ENCODE measurements at places on chromosomes 11 and 22. TPM values are rescaled to one million over a fixed set of nuclear protein-coding genes. Genes with fewer than 3 reads are reported as not detected.

GRCh38 chr11:933142-933851 lies 7.6 kb downstream of the AP2A2 start:
- DNase-seq = peak; percentile 35

- peak; percentile 3 for DNase-seq
Observed at GRCh38 chr11:34531663-34532062, 18.1 kb upstream of the ELF5 start.

Gene FGF4
- polyA plus RNA-seq = not detected

DNA sequence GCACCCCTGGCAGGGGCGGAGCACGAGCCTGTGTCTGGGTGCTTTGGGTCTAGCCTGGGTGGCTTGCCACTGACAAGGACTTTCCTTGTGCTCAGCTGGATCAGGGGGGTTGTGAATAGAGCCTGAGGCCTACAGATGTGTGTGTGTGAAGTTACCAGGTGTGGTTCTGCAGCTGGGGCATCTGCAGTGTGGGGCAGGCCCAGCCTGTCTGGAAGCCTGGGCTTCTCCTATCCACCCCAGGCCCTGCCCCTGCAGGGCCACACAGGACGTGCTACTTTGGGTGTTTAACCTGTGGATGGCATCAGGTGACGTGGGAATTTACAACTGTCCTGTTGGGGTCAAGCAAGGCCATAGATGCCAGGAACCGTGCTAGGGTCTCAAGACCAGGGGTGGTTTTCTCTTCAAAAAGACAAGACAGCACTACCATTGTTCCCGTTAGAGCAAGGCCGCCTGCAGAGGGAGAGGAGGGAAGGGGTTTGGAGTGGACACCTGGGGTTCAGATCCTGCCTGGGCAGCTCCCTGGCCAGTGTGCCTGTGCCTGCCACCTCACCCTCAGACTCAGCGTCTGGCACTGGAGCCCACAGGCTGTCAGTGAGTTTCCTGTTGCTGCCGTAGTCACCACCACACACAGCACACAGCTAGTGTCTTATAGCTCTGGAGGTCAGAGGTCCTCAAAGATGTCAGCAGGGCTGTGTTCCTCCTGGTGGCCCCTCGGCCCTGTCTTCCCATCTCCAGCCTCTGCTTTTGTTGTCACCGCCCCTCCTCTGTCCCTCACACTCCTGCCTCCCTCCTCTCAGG lies 31.6 kb downstream of the CTTN start:
- DNase-seq = no peak

Gene TLCD5
- 10.6 TPM for polyA plus RNA-seq

Gene OR56A1
- not detected for polyA plus RNA-seq

Gene SOX10
- not detected for polyA plus RNA-seq

Gene IFITM1
- polyA plus RNA-seq = 187 TPM

Measured in GM23248 (cell line).